ENCODE measurements at places on chromosomes 6 and 20.
A peak's percentile ranks its signal among the peaks of the same experiment; 100 is the strongest.

DNA sequence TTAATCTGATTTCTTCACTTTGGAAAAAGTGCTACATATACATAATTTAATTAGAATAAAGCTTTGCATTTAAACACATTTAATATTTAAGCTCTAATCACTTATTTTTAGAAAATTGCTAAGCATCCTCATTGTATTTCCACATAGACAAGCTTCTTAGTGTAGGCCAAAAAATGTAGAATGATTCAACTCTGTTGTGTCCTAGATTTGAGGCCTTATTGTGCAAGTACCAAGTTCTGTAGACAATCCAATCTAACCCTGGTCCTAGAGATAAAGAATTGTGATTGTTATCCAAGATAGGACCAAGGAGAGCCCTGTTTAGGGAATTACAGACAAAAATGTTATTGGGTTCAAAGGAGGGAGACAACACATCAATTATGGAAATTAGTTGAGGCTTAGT is 27.6 kb downstream of the MRAP2 start:
- DNase-seq: no peak

- no peak for DNase-seq
Observed at GRCh38 chr6:134389658-134390057, 71.7 kb upstream of the SGK1 start.

DNA sequence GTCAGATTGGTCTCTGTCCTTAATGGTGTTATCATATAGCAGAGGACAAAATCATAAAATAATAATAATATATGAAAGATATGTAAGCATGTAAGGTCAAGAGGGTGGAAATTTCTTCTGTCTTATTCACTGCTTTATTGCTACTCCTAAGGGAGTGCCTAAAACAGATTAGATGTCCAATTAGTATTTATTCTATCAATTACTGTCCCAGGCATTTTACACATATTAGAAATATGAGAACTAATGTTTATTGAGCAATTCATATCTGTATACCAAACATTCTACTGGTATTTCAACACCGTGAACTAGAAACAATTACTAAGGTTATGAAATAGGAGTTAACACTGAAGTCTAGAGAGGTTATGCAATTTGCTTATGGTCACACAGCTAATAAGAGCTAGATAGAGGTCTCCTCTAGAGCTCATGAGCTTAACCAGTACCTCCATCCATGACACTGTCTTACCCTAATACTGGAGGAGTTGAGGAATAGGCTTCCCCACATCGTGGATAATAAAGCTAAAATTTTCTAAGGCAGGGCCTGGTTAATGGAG is 302.3 kb downstream of the PLCB1 start:
- no peak for DNase-seq

- DNase-seq: no peak
Observed at GRCh38 chr6:32668226-32668747, 1.8 kb upstream of the HLA-DQB1 start.

DNA sequence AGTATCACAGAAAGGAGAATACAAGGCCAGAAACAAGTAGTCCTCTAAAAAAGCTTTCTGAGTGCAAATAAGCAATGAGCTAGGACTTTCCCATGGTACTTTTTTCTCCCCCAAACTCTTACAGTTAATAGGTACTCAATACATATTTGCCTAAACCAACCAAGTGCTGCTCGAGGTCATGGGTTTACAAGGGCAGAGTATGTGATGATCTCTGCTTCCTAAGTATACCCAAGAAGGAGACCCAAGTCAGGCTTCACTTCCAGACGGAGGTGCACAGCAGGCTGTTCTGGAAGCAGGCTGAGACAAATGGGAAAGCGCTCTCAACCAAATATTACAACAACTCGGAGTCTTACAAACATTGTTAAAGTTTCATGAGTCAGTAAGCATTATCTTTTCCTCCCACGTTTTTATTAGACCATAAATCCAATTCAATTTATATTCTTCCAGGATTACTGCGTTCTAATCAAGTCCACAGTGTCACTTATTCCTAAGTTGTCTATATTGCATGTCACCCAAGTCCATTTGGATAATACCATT is 8.1 kb downstream of the FYN start:
- DNase-seq: no peak

GRCh38 chr6:19705606-19706005 is 131.6 kb upstream of the ID4 start:
- peak; percentile 14 for DNase-seq

GRCh38 chr6:3884007-3884745 is 35.0 kb downstream of the FAM50B start:
- peak; percentile 76 for DNase-seq

DNA sequence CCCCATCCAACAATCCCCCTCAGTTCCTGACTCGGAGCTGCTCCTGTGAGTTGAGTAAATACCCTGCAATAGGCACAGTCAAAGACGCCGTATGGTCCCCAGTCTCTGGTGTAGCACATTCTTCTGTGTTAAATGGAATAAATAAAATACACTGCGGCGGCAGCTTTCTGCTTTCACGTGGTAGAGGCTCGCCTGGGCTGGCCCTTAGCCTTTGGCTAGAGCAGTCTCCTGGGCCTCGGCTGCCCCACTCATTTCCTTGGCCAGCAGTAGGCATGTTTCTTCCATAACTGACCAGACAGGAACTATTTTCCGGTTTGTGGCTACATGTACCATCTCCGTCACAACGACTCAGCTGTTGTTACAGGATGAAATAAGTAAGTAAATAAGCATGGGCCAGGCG is 20.7 kb downstream of the SERPINB6 start:
- DNase-seq: no peak

- DNase-seq: no peak
Observed at GRCh38 chr6:160967833-160968232, 23.7 kb upstream of the MAP3K4 start.

DNA sequence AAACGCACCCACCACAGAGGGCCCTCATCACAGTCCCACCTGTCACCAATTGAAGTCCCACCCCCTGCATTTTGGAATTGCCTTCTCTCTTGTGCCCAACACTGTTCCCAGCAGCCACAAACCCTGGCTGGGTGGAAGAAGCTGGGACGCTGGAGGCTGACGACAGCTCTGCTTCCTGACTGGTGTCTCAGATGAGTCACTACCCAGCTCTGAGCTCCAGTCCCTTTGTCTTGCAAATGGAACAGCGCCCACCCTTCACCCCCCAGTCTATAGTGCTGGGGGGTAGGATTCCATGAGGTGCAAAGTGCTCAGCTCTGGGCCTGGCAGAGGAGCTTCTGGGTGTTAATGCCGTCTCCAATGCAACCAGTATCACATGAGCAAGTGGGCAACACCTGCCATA is 85.3 kb downstream of the DLGAP4 start:
- no peak for DNase-seq

DNA sequence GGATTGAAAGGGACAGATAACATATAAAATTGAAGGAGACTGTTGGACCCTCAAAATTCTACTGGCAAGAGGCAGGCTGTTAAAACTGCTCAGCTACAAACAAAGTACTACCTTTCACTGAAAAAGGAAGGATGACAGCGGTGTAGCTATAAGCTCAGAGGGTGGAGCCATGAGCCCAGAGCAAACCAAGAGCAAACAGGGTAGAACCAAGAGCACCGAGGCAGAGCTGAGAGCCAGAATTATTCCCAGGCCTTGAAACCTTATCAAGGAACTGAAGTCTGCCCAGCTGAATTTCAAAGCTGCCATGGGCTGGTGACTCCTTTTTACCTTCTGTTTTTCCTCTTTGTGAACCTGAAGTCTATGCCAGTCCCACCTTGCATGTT is 74.7 kb upstream of the SLC4A11 start:
- no peak for DNase-seq

- peak; percentile 97 for DNase-seq
Observed at GRCh38 chr20:297098-297924, at the start of gene ZCCHC3. Gene ZCCHC3, plus strand, starts transcription at chr20:297570. Its CDS starts 17 bp downstream, at chr20:297587.

DNA sequence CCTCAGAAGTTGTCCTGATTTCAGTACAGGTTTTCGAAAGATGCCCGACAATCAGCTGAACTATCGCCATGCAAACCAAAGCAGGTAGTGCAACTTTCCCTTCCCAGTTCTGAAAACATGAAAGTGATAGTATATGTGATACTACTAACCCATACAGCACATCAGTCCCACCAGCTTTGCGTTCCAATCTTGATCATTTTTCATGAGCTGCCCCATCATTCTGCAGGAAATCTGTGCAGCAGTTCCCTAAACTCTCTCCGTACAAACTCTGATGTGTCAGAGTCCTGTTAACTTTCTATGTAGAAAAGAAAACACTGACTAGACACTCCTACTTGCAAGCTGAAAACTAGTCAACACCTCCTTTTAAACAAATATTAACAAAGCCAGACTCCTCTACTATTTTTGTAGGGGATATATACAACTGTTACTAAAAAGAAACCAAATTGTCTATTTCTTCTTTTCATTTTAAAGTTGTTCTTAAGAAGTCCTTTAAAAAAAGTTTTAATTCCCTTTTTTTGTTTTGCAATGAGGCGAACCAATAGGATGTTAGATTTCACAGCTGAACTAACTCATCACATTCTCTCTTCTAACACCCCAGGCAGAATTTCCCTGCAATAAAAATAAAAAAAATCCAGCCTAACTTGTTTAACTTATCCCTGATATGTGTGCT is 99.6 kb upstream of the DST start:
- DNase-seq: peak; percentile 50

DNA sequence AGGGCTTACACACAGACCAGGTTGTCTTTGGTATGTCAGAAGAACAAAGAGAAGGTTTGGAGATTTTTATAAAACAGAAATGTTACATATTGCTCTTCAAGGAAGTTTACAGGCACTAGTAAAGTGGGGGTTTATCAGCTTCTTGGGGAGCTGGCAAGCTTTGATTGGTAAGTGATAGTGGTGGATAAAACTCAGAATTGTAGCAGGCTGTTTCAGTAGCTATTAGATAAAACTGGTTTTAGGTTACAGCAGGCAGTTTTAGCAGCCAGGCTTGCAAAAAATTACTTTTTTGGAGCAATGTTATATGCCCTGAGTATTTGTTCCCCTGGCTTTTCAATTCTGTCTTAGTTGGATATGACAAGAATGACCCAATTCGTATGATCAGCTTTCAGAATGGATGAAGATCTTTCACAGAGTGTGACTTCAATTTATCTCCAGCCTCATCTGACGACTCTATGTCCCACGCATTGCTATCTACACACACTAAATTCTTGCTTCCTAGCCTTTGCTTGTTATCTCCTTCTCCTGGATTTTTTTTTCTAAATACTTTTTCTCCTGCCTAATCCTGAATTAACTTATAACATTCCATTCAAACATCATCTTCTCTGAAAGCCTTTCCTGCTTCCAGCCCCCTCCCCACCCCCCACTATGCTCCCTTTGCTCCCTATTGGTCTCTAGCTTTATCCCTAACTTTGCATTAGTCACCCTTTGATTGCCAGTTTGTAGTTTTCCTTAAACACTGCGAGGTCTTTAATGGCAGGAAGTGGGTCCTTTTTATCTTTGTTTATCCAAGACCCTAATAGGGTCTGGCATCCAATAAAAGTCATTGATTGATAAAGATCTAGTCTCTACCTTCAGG is 1.0 kb upstream of the TOMM34 start:
- no peak for DNase-seq

DNA sequence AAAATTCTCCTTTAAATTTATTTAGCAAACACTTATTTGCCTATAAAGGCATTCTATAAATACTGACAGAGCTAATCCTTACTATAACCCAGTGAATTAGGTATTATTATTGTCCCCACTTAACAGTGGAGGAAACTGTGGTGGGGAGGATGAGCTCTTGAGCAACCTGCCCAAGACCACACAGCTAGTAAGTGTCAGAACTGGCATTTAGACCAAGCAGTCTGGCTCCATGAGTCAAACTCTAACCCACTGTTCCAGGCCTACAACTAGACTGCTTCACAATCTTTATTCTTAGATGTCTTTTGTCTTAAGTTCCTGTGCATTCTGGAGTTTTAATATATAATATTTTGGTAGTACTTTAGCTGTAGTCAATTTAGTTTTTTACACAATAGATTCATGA is 530.8 kb downstream of the BCKDHB start:
- peak; percentile 31 for DNase-seq

DNA sequence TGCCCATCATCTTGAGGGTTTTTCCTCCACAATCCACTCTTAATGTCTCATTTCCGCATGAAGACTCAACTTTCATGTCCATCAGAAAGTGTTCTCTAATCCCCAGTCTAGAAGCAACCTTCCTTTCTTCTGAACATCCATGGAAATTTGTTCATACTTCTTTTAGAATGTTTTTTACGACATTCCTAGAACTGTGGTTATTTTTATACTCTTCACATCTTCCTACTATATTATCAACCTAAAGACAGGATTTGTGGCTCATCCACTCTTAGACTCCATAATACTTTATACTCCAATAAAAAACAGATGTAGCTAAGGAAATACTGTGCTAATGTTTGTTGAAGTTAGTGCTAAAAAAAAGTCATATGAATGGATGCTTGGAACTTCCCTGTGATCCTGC is 1.4 kb upstream of the CAP2 start:
- DNase-seq: no peak

GRCh38 chr6:8086755-8087306 is 15.5 kb downstream of the EEF1E1 start:
- DNase-seq: no peak

DNA sequence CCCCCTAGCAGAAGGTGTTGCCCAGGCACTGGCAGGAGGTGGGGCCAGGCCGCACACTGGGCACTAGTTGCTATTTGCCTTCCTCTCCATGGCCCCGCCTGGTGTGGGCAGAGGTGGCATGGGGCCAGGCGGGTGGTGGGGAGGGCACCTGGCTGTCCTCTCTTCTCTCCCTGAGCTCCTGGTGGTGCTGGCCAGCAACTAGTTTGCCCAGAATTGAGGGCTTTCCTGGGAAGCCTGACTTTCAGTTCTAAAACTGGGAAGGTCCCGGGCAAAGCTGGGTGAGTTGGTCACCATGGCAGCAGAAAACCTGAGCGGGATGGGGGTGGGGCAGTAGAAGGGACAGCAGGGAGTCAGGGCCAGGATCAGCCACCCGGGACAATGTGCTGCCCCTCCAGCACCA is 48.2 kb downstream of the RBM38 start:
- DNase-seq: no peak

- no peak for DNase-seq
Observed at GRCh38 chr6:42372699-42373098, 79.0 kb downstream of the TRERF1 start.

GRCh38 chr6:29005183-29005885 is at the start of gene ZNF311:
Gene ZNF311, minus strand, starts transcription at chr6:29005315. Its CDS starts 1,361 bp downstream, at chr6:29003954.
- DNase-seq: peak; percentile 64

DNA sequence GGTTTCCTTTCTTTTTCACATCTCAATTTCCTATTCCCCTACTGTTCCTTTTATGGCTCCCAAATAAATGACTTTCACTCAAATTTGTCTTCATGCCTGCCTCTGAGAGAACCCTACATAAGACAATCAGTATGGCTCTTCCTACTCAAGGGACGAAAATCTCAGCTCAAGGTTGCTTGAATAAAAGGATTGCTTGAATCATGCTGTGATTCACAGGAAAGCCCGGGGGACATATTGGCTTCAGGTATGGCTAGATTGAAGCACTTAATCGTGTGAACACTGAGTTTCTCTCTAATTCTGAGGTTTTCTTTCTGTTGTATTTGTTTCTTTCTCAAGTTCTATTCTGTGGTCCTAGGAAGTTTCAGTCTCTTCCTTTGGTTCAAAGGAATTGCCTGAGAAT is 140.3 kb upstream of the SULF2 start:
- no peak for DNase-seq

DNA sequence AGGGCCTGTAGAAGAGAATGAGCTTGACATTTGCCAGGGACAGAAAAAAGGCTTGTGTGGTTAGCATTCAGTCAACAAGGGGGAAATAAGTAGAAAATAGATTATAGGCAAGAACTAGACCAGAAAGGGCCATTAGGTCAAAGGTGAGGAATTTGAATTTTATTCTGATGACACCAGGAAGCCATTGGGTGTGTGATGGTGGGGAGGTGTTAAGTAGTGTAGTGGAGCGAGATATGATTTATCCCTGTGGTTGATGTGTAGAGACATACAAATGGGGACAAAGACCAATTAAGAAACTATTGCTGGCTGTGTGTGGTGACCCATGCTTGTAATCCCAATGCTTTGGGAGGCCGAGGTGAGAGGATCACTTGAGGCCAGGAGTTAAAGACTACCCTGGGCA is 11.0 kb downstream of the DSTN start:
- DNase-seq: no peak
